ENCODE measurements at places on chromosomes 1 and 21.

DNA sequence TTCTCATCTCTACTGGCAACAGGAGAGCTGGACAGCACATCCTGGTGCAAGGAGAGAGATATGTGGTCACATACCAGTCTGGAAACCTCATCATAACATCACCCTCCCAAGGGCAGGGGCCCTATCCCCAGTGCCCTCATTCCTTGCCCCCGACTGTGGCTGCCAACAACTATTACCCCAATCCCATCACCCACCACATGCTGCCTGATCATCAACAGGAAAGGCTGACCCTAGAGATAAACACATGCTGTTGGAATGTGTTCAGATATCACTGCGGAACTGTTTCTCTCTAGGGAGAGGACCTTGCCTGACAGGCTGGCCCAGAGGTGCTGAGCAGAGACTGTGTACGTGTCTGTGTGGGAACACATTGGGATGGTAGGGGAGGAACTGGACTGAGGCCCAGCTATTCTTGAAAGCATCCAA, 4.5 kb upstream of the INKA2 start:
- peak; percentile 92 for DNase-seq

DNA sequence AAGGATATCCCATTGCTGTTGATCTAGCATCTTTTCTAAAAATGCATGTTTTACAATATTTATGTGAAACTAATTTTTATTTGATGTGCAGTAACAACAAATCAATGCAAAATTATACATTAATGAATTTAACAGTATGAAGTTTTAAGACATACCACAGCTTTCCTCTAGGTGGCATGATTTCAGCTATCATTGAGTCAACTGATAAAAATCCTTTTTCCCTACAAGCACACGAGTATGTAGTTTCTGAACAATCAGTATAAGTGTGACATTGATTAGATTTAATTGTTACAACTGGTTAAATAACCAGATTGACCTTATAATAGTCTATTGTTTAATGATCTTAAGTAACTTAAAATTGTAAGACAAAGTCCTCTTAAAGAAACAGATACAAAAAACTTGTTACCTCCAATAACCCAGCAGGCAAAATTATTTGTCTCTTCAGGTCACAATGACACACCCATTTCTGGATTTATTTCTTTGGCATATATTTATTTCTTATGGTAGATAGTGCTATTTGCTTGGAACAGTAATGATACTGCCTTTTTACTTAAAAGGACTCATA, 5.8 kb upstream of the TGFB2 start:
- DNase-seq = peak; percentile 45

DNA sequence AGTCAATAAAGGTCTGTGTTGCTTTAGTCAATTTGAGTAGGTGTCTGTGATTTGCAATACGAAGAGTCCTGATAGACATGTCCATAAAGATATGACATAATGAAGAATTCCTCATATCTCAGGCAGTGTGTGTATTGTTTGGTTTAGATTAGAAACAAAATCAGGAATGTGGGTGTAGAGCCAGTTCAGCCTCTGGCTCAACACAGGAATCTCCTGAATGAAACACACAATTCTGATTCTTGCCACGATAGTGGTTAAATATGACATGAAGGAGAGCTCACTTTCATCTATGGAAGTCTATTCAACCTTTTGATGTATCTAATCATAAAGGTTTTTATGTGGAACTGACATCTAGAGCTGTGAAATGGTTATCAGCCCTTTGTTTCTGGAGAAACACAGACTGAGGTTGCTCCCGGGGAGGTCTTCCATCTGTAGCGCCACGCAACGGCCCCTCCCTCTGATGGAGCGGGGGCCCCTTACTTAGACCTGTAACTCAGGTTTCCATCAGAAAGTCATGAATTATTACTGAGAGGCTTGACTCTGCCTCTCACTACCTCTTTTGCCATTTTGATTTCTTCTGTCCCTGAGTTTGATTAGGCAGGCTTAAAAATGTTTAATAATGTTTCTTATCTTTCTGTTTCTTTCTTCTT, 19.5 kb downstream of the TSPAN2 start:
- peak; percentile 22 for DNase-seq

- DNase-seq = peak; percentile 50
Observed at GRCh38 chr1:231918239-231919015, 291.8 kb downstream of the DISC1 start.

- DNase-seq = no peak
Observed at GRCh38 chr1:182137546-182137945, 76.0 kb upstream of the ZNF648 start.

GRCh38 chr1:227732586-227733308, 2.4 kb downstream of the JMJD4 start:
- no peak for DNase-seq
